ENCODE measurements at places on chromosomes 3 and 15.
A peak's percentile ranks its signal among the peaks of the same experiment; 100 is the strongest.

GRCh38 chr3:184314363-184314699, at the start of gene EIF4G1:
Gene EIF4G1 (plus strand): TSS chr3:184314606. CDS start chr3:184315797, 1,191 bp downstream.
- DNase-seq, result peak; percentile 92

GRCh38 chr15:31338879-31339557, 12.4 kb downstream of the KLF13 start:
- DNase-seq, result no peak

DNA sequence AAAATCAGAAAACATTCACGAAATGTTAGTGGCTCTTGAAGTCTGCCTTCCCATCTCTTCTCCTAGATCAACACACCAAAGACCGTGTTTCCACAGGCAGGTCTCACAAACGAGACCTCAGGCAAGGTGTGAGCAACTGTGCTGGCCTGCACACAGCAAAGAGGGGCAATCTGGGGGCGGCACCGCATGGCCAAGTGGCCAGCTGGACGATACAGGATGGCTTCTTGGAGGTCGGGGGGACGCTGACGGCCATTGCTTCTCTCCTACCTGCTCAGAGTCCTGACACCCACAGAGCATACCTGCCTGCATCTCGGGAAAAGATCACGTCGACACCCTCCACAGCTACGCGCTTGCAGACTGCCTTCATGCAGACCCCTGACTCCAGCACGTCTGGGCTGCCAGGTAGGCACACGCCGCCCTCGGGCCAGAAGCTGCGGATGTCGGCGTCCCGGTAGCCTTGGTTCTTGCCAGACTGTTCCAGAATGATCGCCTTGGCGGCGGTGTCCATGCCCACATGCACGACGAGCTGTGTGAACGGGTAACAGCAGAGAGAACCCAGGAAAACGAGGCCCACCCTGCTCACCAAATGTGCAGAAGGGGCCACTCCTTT, 38.4 kb downstream of the PGPEP1L start:
- DNase-seq, result no peak

GRCh38 chr3:110139048-110139447, 801.7 kb upstream of the DPPA4 start:
- DNase-seq, result no peak

DNA sequence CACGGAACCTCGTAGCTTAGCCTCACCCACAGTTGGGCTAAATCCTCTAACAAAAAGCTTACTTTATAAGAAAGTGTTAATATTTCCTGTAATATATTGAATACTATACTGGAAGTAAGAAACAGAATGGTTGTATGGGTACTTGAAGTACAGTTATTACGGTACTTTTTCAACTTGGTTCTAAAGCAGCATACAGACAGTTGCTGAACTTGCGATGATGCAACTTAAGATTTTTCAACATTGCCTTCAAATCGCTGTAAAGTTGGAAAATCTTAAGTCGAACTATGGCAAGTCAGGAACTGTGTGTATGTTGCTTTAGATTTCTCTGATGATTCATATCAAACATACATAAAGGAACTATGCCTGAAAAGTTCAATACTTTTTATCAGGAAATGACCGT, 204.4 kb upstream of the C2CD4B start:
- DNase-seq, result no peak

GRCh38 chr15:36617529-36618196, 38.2 kb downstream of the CDIN1 start:
- DNase-seq, result no peak

- DNase-seq, result no peak
Observed at GRCh38 chr15:56953790-56954189, 35.3 kb downstream of the TCF12 start.

GRCh38 chr3:88589138-88589537, 439.4 kb downstream of the C3orf38 start:
- DNase-seq, result no peak

- DNase-seq, result no peak
Observed at GRCh38 chr3:63390710-63391230, 112.7 kb downstream of the SYNPR start.

- DNase-seq, result no peak
Observed at GRCh38 chr3:142180761-142181362, 31.5 kb upstream of the TFDP2 start.

DNA sequence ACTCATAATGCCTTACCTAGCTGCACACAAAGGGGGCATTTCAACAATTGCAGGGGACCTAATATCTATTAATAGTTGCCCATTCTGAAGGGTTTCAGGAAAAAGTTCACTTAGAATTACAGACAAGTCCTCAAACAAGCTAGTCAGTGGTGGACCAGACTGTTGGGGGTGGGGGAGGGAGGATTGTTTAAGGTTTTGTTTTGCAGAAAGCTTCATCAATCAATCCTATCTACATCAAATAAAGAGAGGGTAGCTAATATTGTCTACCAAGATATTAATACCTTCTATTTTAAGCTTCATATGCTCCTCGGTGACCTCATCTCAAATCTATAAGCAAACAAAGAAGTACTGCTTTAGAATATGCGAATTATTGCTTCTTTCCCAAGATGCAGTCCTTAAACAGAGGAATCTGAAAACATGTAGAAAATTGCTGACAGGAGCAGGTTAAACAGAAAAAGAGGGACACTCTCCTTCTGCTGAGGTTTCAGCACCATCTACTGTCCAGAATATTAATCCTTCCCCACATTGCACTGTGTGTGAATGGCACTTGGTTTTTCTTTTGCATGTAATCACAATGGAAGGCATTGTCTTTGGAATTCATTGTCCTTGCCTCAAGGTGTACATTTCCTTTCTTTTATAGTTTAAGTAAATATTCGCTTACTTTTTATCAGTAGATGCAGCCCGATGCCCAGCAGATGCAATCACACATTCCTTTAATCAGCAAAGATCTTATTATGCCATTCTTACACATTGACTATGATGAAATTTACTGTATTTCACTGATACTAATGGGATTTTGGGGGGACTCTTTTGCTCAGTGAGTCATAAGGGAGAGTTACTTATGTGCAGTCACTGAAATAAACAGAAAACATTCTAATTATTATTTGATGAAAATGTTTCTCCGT, 94.7 kb downstream of the IL5RA start:
- DNase-seq, result no peak

- no peak for DNase-seq
Observed at GRCh38 chr3:62571916-62572315, 198.6 kb upstream of the FEZF2 start.

GRCh38 chr3:196463478-196463756, 31.2 kb upstream of the UBXN7 start:
- DNase-seq, result no peak

DNA sequence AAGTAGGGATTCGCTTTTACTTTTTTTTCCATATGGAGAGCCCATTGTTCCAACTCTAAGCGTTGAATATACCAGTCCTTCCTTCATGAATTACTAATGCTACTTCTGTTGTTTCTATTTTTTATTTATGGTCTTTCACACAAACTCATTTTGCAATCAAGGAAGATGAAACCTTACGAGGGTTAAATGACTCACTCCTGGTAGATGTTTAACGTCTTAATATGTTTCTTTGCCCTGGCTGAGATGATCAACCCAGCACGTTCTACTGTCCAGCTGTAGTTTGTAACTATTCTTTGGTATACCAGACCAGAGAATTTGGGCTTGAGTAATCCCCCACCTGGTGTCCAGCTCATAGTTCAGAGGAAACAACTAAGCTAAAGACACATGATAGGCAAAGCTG, 23.1 kb downstream of the CDCP1 start:
- no peak for DNase-seq

DNA sequence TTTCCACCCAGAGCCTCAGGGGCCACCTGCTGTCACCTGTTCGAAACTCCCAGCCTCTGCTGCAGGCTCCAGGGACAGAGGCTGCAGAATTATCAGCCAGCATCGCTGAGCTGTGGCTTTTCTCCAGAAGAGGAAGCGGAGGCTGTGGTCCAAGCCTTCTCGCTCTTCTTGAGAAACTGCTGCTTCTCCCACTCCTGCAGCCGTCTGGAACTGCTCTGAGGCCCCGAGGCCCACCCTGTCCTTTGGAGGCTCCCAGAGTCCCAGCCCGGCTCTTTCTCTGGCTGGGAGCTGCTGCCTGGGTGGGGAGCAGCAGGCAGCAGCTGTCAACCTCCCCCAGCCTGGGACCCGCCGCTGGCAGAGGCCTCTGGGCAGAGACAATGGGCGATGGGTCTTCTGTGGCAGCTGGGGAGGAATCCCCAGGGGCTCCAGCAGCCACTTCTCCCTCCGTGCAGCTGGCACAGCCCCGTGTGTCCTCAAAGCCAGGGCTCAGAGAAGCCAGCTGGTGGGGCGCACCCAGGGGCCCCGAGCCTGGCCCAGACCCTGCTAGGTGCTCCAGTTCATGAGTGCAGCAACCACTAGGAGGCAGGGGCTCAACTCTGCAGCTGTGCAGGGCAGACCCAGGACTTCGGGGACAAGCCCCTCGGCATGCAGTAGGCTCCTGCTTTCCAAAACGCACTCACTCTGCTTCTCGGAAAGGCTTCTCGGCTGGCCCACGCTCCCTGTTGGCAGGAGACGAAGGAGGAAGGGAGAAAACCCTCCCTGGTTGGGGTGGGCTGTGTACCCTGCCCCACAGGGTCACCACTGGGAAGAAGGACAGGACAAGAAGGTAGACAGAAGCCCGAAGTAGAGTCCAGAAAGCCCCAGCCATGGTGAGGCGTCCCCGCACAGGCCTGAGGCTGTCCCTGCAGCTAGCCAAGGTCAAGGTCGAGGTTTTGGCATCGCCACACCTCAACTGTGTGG, 49.9 kb upstream of the FURIN start:
- no peak for DNase-seq

GRCh38 chr15:25797511-25797935, 65.6 kb downstream of the ATP10A start:
- no peak for DNase-seq

DNA sequence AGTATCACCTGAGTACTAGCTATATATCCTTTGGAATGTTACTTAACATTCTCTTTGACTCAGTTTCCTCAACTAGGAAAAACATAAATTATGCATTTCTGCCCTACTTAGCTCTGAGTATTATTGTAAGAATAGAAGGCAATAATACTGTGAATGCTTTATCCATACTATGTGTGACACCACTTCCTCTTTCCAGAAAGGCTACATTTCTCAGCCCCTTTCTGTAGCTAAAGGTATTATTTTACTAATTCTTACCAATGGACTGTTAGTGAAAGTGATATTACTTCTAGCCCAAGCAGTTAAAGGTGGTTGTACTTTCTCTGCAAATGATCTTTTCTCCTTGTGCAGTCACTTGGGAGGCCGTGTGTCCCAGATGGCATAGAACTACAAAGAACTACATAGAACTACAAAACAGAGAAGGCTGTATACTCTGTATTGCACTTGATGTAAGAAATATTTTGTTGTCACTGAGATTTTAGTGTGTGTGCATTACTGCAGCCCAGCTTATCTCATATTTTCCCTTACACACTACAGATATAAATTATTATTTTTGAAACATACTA, 35.1 kb downstream of the MYH15 start:
- no peak for DNase-seq

DNA sequence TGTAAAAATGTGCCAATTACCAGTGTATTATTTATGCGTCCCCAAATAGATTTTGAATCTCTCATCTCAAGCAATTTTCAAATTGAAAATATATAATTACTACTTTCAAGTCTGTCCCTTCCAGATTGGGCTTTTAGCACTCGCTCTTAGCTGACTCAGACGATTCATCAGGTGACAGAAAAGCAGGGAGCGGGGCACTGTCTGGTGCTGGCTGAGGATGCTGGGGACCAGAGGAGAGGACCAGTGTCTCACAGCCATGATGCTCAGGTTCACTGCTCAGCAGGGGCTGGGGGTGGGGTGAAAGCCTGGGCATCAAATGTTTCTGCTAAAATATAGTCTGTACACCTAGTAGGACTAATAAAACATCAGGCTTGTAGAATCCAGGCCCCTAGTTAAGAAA, 199.9 kb downstream of the GABRG3 start:
- no peak for DNase-seq

- DNase-seq, result no peak
Observed at GRCh38 chr15:29792426-29793159, 29.7 kb downstream of the TJP1 start.

GRCh38 chr3:102511168-102511567, 76.4 kb downstream of the ZPLD1 start:
- DNase-seq, result no peak

DNA sequence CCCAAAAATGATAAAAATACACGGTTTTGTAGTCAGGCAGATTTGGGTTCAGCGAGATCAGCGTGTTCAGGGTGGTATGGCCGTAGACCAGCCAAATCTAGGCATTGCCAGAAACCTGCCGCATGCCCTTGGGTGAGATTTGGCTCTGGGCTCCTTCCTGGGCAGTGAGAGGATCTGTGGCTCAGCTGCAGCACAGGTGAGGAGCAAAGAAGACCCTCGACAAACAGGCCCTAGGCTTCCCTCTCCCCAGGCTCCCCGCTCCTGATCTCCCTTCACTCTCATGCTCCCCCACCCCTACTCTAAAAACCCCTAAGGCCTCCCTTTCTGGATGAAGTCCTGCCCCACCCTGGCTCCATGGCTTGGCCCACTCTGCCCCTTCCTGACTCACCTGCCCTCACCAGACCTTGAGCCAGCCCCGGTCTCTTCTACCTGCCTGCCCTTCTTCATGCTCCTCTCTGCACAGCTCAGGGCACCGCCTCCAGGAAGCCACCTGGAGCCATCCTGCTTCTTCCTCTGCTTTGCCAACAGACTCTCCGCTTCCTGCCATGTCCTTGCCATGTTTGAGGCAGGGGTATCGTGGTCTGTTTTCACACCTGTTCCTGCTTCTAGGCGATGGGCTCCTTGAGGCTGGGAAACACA, 88.1 kb downstream of the CORO2B start:
- DNase-seq, result no peak

GRCh38 chr3:55543181-55543614, 56.1 kb upstream of the WNT5A start:
- no peak for DNase-seq

GRCh38 chr15:68272721-68273271, 4.7 kb upstream of the FEM1B start:
- DNase-seq, result no peak

DNA sequence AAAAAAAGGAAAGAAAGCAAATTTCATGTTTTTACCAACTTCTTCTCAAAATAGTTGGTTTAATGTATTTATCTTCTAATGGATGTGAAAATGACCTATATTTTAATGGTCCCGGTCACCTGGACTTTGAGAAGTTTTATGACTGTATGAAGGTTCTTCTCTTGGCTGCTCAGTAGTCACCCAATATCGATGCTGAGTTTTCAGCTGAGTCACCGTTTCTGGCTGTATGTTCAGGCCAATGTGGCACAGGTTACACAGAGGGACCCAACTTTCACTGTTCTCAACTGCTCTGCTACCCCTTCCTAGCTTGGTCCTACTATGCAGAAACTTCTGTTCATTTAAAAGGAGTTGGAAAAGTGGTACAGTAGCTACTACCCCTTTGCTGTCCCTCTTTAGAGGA, 25.8 kb downstream of the VGLL3 start:
- DNase-seq, result no peak

GRCh38 chr15:43390723-43391122, 19.8 kb downstream of the TUBGCP4 start:
- no peak for DNase-seq

DNA sequence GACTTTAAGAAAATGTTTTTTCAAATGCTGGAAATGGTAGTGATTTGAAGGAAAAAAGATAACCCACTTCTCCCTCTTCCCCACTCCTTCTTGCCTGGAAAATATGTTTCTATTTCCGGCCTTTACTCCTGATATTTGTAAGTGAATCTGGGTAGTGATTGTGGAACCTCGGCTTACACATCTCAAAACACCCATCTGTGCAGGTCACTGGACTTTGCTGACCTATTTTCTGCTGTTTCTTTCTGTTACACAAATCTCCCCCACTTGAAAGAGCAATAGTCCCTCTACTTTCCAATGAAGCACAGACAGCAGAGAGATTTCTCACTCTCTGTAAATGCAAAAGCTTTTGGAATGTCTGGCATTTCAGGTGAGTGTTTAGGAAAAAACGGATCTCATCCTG, 76.9 kb upstream of the ICE2 start:
- no peak for DNase-seq
